ENCODE measurements at places on chromosomes 1 and 21. TPM values are rescaled to one million over a fixed set of nuclear protein-coding genes. Genes with fewer than 3 reads are reported as not detected.

NKAIN1 gene
- total RNA-seq, result not detected

NTRK1 gene
- 0.52 TPM for total RNA-seq

RAB3B gene
- not detected for total RNA-seq

MARK1 gene
- total RNA-seq, result not detected

ALX3 gene
- not detected for total RNA-seq

SLC25A33 gene
- total RNA-seq, result 5.9 TPM

EFNA1 gene
- total RNA-seq, result 4.2 TPM

All from CD4-positive, alpha-beta T cell (primary cell).